ENCODE measurements at places on chromosomes 1 and 21.

GRCh38 chr1:12477936-12478611 is 139.9 kb downstream of the DHRS3 start:
- peak; percentile 81 for DNase-seq

GRCh38 chr1:67214420-67215174 is 48.3 kb downstream of the IL23R start:
- no peak for DNase-seq

- DNase-seq = no peak
These were observed 18.2 kb upstream of the PADI2 start for GRCh38 chr1:17137441-17137840.

DNA sequence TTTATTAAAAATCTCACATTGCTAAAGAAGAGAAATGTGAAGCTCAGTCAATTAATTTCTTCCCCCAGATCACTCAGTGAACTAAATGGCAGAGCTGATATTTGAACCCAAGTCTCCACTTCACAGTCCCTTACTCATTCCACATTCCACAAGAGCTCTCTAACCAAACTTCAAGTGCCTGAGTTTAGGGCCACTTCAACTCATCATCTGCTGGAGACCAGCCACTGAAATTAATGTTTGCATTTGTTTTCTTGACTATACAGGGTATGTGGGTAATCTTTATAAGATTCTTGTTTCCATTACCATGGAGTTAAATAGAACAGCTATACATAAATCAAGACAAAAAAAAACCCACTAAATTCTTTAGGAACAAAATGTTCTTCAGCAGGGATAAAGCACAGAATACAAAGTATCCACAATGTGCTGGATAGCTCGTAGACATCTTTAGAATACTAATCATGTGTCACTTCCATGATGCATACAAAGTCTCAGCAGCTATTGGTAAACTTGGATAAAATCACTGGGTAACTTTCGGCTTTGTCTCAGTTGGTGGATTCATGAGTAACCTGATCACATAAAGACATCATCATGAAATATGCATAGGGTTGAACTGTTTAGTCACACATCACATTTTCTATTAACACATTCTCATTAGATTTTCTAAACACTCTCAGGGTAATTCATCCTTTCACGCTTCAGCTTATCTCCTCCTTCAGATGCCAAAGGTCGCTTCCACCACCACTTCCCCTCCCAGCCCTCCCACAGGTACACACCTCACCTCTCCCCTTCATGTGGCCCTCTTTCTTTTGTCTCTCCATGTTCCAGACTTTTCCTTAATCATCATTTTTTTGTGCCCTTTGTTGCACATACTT is 89.8 kb downstream of the LRRC53 start:
- DNase-seq = no peak
